HS-27A (cell line): ENCODE measurements at places on chromosomes 4 and X.
A peak's percentile ranks its signal among the peaks of the same experiment; 100 is the strongest.

- DNase-seq: no peak
These were observed 1.2 kb downstream of the GNPDA2 start for GRCh38 chr4:44725166-44725565.

DNA sequence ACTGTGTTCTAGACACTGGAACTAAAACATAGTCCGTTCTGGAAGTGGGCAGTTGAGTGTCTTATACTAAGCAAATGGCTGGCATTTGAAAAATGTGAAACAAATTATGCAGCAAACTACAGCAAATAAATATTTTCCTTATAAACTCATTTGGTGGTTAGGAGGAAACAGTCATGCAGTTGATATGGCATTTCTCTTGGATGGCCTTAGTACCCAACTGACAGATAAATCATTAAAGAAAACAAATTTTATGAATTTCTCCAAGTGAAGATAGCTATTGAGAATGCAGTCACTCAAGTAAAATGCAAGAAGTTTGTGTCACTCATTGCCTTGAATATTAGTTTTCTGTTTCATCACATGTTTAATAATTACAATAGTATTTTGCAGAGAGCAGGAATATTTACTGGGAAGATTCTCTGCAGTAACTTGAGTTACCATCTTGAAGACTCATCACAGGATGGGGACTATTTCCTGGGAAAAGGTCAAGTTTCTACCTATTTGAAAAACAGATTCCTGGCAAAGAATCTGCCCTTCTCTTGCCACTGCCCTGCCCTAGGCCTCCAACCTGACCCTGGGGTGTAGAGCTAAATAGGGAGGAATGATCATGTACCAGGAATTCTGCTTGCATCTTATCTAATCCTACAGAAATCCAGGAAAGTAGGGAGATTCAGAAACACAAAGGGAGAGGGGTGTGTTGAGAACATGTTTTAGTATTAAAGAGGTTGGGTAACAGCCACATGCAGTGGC, 105.9 kb downstream of the SH3RF1 start:
- DNase-seq: peak; percentile 51

DNA sequence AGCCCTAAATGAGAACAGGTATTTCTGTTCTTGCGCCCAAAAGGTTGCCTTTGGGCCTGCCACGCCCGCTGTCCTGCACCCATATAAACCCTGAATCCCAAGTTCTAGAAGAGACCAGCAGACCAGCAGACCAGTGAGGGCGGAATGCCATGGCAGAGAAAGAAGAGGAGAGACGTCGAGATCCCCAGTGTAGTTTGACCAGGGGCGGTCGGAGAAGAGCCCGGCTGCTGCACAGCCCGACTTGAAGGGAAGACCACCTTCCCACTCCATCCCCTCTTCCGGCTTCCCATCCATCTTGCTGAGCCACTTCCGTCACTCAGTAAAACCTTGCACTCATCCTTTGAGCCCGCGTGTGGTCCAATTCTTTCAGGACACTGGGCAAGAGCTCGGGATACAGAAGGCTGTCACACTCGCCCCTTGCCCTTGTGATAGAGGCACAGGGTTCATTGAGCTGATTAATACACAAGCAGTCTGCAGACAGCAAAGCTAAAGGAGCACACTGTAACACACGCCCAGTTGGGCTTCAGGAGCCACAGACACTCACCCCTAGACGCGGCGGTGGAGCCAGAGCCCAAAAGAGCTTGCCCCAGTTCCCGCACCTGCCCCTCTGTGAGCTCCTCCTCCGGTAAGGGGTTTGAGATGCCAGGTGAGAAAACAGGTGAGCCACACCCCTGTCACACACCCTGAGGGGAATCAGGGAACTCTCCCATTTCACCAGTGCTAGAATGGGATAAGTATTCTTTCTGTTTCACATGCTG, 230.8 kb downstream of the PCDH10 start:
- no peak for DNase-seq

DNA sequence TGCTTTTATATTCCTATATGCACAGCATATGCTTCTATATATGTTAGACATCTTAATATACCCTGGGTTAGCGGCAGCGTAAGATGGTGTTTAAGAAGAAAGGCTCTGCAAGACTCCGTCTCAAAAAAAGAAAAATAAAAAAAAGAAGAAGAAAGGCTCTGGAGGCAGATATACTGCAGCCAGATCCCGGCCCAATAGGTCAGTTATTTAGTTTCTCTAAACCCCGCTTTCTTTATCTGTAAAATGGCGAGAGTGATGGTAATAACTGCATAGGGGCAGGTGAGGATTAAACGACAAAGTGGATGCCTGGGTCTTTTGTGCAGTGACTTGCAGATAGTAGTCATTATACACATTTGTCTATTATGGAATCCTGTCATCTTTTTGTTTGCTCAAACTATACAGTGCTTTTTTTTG, 115.2 kb downstream of the NAA11 start:
- DNase-seq: no peak

DNA sequence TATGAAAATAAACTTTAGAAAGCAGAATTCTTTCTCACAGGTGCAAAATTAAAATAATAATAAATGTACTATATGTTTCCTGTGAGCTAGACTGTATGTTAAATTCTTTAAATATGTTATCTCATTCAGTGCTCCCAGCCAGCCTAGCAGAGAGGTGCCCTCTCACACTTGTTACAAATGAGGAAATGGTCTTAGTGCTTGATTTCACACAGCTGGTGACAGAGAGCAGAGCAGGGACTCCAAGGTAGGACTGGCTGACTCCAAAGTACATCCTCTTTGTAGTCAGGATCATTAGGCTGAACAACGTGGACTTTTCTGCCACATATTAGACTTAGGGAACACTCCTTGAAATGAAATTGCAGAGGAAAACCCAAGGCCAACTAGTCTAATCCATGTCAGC, 72.0 kb upstream of the HHIP start:
- DNase-seq: no peak

- DNase-seq: no peak
These were observed 233.4 kb downstream of the TEX13A start for GRCh38 chrX:104987063-104987462.

DNA sequence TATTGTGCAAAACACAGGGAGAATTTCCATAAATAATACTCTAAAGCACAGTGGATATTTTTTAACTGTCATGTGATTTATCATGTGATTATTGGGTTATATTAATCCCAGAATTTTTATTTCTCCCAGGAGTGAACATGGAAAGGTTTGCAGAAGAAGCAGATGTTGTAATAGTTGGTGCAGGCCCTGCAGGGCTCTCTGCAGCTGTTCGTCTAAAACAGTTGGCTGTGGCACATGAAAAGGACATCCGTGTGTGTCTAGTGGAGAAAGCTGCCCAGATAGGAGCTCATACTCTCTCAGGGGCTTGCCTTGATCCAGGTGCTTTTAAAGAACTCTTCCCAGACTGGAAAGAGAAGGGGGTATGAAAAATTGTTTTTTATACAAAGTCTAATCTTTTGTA, 10.0 kb downstream of the ETFDH start:
- no peak for DNase-seq

DNA sequence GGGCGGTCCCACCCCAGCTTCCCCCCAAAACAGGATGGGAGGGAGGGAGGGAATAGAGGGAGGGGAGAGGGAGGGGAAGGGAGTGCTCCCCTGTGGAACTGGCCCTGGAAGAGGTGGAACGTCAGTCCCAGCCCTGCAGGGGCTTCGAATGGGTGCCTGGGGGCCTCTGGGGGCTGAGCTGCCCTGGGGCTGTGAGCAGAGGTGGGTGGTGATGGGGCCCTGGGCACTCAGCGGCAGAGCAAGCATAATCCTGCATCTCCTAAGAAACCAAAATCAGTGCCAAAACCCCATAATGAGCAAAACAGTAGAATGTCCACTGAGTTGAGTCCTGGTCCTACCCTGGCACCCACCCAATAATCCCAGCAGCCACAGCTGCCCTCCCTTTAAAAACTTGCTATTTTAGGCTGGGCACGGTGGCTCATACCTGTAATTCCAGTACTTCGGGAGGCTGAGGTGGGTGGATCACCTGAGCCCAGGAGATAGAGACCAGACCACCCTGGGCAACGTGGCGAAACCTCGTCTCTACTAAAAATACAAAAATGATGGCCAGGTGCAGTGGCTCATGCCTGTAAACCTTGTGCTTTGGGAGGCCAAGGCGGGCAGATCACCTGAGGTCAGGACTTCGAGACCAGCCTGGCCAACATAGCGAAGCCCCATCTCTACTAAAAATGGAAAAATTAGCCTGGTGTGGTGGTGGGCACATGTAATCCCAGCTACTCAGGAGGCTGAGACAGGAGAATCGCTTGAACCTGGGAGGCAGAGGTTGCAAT, 11.1 kb downstream of the DOK7 start:
- DNase-seq: no peak

DNA sequence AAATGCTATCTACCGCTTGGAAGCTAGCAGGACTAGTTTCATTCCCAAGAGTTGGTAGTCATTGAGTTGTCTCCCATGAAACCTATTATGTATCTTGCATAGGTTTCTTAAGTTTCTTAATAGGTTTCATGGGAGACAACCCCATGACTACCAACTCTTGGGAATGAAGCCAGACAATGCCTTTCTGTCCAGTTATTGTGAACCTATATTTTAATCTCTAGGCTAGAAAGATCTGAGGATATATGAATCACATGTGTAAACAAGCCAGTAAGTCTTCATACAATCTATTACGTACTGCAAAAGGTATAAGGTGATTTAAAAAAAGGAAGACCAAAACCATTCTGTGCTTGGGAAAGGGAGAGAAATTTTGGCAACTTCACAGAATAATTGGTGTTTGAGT, 162.6 kb downstream of the INPP4B start:
- DNase-seq: no peak

GRCh38 chr4:24521544-24521943, 62.8 kb downstream of the DHX15 start:
- no peak for DNase-seq

- no peak for DNase-seq
These were observed 160.3 kb downstream of the SHOX start for GRCh38 chrX:790783-791360.

- no peak for DNase-seq
These were observed 39.2 kb downstream of the FMR1NB start for GRCh38 chrX:148020329-148020728.

- no peak for DNase-seq
These were observed 203.7 kb downstream of the NSUN7 start for GRCh38 chr4:40953283-40954087.

GRCh38 chr4:146443525-146443924, 78.2 kb downstream of the SLC10A7 start:
- DNase-seq: no peak

DNA sequence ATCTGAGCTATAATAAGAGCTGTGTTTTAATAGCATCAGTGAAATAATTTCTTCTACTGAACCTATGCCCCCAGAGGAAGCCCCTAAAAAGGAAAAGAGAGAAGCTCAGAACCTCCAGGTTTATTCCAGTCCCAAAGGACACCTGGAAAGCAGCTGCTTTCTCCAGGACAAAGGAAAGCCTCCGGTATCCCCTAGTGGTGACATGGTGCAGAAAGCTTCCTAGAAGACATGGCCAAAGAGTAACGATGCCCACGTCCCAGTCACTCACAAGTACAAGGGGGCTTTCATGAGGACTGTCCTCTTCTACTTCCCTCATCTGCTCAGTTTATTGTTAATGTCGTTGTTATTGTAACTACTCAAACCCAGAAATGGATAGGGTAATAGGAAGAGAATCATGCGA, 343.9 kb downstream of the UNC5C start:
- no peak for DNase-seq

DNA sequence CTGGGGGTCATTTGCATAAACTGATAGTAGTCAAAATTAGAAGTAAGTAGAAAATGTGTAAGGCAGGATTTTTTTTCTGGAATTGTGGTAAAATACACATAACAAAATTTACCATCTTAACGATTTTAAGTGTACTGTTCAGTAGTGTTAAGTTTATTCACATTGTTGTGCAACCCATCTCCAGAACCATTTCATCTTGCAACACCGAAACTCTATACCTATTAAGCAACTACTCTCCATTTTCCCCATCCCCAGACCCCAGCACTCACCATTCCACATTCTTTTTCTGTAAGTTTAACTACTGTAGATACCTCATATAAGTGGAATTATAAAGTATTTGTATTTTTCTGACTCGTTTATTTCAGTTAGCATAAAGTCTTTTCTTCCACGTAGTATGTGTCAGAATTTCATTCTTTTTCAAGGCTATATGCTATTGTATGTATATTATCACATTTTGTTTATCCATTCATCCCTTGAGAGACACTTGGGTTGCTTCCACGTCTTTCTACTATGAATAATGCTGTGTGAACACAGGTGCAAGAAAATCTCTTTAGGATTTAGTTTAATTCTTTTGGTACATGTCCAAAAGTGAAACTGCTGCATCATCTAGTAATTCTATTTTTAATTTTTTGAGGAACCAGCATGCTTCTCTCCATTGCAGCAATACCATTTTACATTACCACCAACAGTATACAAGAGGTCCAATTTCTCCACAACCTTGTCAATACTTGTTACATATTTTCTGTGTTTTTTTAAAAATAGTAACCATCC, 39.1 kb upstream of the NSUN7 start:
- DNase-seq: no peak

GRCh38 chr4:1427010-1427409, 20.8 kb upstream of the NKX1-1 start:
- DNase-seq: no peak

- no peak for DNase-seq
These were observed 318.7 kb downstream of the CAMK2D start for GRCh38 chr4:113442826-113443225.

DNA sequence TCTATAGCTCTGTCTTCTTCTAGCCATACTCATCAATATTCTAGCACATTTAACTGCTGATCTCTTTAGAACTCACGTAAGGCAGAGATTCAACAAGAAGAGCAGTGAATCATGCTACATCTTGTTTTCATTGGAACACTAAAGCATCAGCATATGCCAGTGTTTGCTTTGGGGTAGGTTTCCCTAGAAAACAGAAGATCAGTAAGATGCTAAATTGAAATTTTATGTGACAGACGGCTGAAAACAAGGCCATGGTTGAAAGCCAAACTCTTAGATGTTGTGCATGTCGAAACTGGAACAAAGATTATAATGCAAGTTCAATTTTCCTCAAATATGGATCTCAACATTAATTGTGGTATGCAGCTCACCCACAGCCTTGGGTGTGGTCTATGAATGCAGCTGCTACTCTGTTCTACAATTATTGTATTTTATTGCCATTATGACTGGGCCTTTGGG, 107.6 kb downstream of the PDLIM5 start:
- no peak for DNase-seq

- DNase-seq: no peak
These were observed 4.0 kb upstream of the GASK1B start for GRCh38 chr4:158176776-158177175.

DNA sequence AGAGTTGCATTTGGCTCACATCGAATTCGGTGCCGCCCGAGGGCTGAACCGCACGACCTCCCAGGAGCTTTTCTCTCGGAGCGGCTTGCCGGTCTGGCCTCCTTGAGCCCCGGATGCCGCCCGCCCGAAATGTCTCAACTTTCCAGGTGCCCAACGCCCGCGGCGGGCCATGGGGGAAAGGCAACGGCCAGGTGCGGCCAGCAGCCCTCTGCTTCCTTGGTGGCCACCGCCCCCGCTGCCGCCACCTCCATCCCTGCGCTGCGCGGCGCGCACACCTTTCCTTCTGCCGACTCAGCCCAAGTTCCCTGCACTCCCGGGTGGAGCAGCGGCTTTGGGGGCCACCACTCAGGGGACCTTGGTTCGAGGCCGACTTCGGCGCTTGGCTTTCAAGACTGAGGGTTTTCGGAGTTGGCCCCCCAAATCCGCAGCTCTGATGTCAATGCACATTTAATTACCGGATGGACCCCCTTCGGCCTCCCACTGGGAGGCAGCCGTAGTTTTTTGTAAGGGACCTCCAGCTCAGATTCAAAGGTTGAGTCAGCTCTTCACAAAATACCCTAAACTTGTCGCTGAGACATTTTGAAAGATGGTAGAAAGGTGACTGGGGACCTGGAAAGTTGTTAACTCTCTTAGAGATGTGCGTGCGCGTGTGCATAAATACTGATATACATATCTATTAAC, 1.1 kb downstream of the AFF2 start:
- no peak for DNase-seq
